ENCODE measurements at places on chromosomes 1 and 21.

DNA sequence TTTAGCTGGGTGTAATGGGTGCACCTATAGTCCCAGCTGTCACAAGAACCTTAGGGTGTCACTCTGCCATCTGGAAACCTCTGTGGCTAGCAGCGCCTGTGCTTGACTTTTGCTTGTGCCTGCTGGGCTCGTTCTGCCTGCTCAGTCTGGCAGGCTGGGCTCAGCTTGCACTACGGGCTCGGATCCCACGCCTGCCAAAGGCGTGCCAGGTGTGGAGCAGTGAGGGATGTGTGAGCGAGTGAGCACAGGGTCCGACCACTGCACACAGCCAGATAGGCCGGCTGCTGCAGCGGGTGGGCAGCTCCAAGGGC lies 2.8 kb upstream of the LSM10 start:
- no peak for DNase-seq

- DNase-seq, result no peak
Observed at GRCh38 chr1:221138516-221138915, 259.3 kb downstream of the HLX start.

- DNase-seq, result no peak
Observed at GRCh38 chr21:34688145-34688544, 19.4 kb downstream of the CLIC6 start.

GRCh38 chr21:34612557-34612956 lies 2.4 kb downstream of the RCAN1 start:
- no peak for DNase-seq

DNA sequence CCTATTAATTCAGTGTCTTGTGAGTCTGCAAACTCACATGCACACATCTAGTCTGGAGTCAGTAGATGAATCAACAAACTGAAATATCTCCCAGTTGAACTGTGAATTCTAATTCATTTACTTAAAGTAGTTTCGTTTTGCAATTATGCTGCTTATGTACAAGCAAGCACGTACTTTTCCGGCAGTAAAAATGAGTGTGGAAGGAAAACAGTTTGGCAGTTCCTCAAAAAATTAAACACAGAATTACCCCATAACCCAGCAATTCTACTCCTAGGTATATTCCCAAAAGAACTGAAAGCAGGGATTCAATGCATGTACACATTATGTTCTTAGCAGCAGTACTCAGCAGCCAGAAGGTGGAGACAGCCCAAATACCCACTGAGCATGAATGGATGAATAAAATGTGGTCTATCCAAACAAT lies 49.3 kb downstream of the GNB1 start:
- DNase-seq, result no peak

- no peak for DNase-seq
Observed at GRCh38 chr1:206814716-206815341, 42.5 kb upstream of the IL10 start.

DNA sequence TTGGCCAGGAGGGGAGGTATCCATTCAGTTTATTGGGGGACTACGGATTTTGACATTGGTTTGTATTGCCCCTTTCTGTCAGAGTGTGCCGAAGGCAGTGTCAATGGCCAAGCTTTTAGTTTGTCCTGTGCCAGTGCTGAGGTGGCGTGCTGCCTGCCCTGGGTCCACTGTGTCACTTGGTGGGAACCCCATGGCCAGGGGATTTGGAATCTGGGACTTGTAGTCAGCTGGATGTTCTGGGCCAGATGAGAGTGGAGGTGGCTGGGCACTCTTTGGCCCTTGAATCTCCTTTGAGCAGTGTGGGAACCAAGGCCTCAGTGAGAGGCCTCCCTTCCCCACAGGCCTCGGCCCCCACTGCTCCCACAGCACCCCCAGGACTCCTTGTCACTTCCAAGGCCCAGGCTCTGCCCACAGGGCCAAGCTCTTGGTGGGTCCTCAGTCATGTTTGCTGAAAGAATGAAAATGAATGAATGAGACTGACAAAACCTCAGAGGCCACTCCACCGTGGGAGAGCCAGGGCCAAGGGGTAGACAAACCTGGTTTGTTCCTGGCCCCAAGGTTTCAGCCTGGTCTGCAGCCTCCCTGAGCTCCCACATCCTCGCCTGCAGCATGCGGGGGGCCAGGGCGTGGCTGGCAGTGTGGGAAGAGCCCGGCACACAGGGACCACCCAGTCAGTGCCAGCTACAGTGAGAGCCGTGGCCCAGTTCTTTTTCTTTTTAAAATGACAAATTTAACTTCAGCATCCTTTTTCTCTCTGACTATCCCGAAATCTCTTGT lies 412.2 kb downstream of the MATN1 start:
- DNase-seq, result no peak

DNA sequence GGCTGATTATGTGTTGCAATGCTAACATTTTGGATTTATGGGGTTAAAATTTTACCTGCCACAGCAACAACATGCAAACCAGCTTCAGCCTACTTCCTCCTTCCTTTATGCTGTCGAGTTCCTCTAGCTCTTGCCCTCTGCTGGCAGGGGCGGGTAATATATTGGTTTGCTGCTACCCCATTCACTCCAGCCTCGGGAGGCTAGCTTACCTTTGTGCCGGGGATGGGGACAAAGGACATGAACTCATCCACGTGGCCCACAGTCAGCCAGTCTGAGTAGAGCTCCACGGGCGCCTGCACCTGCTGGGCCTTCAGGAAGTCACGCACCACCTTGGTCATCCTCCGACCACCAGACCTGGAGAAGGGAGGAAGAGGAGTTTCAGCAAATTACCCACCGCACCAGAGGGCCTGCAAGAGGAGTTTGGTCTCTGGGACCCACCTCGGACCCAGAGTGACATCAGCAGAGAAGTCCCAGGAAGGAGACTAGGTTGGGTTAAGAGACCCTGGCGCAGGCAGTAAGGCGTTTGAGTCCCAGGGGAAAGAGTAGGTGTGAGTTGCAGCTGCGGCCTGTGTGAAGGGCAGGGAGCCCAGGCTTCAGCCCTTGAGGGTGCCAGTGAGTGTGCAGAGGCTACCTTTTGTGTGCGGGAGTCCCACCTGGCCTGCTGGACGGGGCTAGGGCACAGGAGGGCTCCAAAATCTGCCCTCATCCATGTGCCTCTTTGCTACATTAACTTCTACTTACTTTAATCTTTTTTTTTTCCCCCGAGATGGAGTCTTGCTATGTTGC lies 21.8 kb upstream of the SDHB start:
- peak; percentile 22 for DNase-seq

- no peak for DNase-seq
Observed at GRCh38 chr1:183034682-183035081, 11.5 kb downstream of the LAMC1 start.

Data from stimulated activated CD4-positive, alpha-beta T cell treated with anti-CD3 and anti-CD28 coated beads, Interleukin-2, amount 100 ng/mL, for 24 hours (primary cell).